WTC11 (cell line): ENCODE measurements at places on chromosomes 13 and 19.

- DNase-seq: peak; percentile 91
These were observed 15.4 kb upstream of the AP1M2 start for GRCh38 chr19:10602330-10603083.

GRCh38 chr13:61275251-61275650 is 140.4 kb downstream of the PCDH20 start:
- DNase-seq: no peak

GRCh38 chr13:33092073-33092987 is 76.1 kb downstream of the KL start:
- DNase-seq: no peak

GRCh38 chr19:33203529-33203928 is 9.4 kb downstream of the LRP3 start:
- no peak for DNase-seq

- DNase-seq: no peak
These were observed 42.1 kb downstream of the LPAR6 start for GRCh38 chr13:48370815-48371214.
